ENCODE measurements at places on chromosomes 5 and 9.

- DNase-seq = no peak
Observed at GRCh38 chr5:133274597-133274935, 222.8 kb downstream of the HSPA4 start.

- no peak for DNase-seq
Observed at GRCh38 chr9:25948182-25948581, 269.9 kb upstream of the TUSC1 start.

- DNase-seq = no peak
Observed at GRCh38 chr9:108637340-108637739, 218.4 kb downstream of the ACTL7B start.

DNA sequence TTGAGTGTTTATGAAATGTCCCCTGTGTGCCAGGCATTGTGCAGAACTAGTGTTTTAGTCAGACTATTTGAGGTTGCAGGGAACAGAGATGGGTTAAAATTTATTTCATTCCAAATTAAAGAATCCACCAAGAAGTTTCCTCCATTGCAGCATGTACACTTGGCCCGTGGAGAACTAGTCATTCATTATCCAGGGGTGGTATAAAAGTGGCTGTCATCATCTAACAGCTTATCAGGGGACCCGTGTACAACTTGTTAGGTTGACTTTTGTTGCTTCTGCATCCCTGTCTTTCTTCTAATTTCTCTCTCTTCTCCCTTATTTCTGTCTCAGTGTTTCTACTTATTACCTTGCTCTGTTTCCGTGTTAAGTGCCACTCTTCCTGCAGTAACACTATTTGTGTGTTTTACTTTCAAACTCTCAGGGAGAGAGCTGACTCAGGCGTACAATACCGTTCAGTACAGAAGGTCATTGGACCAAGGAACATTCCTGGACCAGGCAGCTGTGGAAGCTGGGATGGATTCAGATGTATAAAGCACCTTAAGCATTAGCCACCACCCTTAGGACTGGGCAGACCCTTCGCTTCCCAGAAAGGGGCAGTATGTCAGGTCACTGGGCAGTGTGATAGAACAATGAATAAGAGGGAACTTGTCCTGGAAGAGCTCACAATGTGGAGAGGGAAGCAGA is 36.1 kb downstream of the MAP3K1 start:
- no peak for DNase-seq

DNA sequence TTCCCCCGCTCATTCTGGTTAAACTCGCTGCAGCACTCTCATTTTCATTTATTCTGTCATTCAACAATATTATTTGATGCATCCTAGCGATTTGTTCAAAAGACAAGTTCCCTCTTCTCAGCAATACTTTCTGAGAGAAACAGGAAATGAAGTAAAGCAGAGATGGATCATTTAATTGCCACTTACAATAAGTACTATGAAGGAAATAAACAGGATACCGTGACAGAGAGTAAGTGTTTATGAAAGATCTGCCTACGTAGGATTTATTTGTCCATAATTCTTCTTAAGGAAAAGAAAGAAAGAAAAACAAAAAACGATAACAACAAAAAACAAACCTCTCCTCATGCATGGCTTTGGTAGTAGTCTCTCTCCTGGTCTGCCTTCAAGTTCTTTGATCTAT is 406.8 kb upstream of the ZNF608 start:
- DNase-seq = peak; percentile 45

Data from dermis microvascular lymphatic vessel endothelial cell (primary cell).